NCI-H1048 (cell line): ENCODE measurements at places on chromosomes 12 and 14.

DNA sequence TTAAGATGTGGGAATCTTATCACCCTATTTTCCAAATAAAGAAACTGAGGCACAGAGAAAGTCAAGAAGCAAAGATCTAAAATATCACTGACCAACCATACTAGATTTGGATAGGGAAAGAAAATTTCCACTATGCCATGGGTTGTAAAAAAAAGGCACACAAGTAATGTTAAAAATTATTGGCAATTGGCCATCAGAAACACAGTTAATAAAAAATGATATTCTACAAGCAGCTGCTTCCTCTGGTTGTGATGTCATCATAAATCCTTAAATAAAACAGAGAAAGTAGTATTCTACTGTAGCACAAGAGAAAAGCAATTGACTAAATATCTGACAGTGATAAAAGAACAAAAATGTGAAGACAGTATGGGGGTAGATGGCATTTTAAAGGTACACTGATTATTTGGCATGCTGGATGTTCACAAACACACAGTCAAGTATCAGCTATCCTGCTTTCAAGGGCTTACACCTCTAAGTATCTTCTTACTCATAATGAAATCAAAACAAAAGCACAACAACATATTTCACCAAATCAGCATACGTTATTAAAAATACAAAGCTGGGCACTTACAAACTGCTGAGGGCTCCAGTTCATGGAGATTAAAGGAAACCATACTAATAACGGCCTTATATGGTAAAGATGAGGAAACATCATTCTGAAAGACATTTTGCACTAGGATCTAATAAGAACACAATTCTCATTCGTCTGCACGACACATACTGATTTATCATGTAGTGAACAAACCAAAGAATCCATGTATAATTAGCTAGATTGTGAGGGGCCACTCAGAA, 45.7 kb downstream of the CORO1C start:
- DNase-seq = no peak

DNA sequence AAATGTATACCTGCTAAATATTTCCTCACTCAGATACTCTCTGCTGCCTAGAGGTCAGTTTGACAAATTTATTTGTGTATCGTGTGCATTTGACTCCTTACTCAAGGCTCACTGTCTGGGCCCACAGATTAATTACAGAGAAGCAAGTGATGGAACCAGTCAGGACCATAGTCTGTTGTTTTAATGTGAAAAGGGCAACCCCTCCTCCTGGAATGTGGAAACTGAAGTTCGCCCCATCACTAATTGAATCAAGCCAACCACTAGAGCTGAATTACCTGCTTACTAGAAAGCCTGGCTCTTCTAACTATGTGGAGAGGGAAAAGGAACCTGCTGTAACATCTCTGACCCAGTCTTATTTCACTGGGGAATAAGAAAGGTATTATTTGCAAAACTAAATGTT, 199.9 kb upstream of the KRR1 start:
- no peak for DNase-seq

DNA sequence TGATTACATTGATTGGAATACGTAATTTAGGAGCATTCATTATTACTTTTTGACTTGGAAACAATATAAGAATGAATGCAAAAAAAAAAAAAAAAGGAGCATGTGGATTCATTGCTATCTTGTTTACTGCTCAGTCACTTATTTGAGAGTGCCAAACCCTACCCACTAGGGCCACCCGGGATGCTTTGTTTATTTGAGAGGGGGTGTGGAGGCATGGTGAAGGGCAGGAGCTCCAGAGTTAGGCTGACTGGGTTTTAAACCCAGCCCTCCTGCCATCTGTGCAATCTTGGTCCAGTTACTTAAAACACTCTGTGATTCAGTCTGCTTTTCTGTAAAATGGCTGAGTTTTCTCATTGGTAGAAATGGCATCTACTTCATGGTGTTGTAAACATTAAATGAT, 195.2 kb downstream of the RAD51B start:
- DNase-seq = no peak

GRCh38 chr14:26199590-26200370, 398.1 kb downstream of the NOVA1 start:
- DNase-seq = no peak

DNA sequence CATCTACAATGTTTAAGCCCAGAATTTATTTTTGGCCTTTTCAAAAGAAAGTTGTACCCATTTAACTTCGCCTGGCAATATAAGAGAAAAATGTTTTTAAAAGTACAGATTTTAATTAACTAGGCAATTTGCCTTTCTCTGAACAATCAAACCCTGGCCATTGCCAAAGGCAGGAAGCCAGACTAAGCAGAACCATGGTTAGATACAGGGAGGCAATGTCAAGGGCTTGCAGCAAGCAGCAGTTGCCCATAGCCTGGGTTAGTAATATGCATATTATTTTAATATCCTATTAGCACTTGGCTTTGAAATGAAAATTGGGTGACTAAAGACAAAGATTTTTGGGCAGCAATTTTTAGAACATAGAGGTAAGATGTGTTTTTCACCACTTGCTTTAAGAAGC, 51.1 kb upstream of the FRMD6 start:
- no peak for DNase-seq

- DNase-seq = no peak
Measured at GRCh38 chr14:75230140-75230792, 48.4 kb upstream of the FOS start.

DNA sequence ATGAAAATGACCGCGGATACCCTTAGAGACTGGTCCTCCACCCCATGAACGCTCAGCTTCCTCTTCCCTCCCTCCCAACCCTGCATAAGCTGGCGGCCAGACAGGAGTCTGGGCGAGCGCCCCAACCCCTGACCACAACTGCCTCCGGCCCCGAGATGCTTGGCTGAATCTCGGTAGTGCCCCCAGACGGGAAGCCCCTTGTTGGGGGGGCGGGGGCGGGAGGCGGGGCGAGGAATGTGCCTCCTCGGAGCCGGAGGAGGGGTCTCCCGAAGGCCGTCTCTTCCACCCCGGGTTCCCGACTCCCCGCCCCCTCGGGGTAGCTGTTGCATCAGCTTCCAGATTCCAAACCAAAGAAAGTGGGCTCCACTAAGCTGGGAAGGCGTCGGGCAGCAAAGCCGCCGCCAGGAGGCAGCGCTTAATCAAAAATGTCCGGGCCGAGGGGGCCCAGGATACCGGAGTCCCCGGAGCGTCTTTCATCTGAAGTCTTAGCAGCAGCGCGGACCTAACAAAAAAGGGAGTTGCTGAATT, 7.1 kb upstream of the MRPL52 start:
- DNase-seq = no peak

DNA sequence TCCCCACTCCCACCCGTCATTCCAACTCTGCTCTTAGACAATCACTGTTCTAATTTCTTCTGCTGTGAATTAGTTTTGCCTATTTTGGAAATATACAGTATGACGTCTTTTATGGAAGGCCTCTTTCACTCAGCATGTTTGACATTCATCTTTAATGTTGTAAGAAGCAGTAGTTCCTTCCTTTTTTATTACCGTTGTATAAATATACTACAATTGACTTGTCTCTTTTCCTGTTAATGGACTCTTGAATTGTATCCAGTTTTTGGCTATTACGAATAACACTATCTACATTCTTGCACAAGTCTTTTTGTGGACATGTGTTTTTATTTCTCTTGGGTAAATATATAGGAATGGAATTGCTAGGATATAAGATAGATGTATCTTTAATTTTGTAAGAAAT, 4.9 kb upstream of the PMCH start:
- no peak for DNase-seq

- no peak for DNase-seq
Measured at GRCh38 chr14:65210118-65210821, 108.0 kb upstream of the MAX start.

DNA sequence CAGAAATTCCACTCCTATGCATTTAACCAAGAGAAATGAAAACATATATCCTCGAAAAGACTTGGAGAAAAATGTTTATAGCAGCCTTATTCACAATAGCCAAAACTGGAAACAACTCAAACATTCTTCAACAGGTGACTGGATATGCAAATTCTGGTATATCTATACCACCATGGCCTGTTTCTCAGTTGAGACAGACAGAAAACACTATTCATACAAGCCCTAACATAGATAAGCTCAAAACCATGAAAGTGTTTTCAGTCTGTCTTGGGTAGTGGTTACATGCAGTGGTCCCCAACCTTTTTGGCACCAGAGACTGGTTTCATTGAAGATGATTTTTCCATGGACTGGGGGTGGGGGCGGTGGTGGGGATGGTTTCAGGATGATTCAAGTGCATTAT, 83.8 kb downstream of the SRGAP1 start:
- no peak for DNase-seq

DNA sequence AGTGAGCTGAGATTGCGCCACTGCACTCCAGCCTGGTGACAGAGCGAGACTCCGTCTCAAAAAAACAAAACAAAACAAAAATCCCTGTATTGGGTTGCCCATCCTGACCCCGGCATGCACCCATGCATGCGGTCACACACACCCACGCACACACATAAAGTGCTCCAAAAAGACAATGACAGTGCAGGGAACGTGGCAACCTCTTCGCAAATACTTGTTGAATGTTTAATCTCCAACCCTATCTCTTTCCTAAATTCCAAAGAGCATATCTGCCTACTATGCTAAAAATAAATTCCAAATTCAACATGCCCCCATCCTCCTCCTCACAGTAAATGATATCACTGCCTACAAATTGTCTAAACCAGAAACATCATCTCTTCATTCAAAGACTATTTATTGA, 13.5 kb downstream of the SLC7A7 start:
- no peak for DNase-seq

- no peak for DNase-seq
Measured at GRCh38 chr14:66381755-66382154, 104.4 kb upstream of the CCDC196 start.

DNA sequence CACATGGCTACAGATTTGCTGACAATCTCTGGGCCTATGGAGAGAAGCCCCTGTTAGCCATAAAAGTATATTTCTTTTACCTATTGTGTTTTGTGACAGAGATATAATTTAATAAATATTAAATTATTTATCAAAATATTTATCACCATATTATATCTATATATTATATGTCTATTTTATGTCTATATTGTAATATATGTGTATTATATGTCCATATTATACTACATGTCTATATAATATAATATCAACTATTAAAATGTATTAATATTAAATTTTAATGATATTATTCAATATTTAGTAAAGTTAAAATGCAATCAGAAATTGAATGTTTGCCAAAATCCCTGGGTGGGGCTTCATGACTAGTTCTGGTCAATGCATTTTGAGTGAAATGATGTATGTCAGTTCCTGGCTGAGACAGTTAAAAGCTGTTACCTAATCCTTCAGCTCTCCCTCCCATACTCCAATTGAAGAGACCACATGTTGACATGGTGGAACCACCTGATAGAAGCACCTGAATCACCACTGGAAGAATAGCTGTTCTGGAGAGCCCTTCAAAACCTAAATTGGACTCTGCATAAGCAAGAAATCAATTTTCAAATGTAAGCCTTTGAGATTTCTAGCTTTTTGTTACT, 357.3 kb upstream of the DDHD1 start:
- DNase-seq = no peak

GRCh38 chr12:70002912-70003255, 177.9 kb downstream of the MYRFL start:
- DNase-seq = no peak

GRCh38 chr12:30622509-30622908, 73.2 kb downstream of the IPO8 start:
- DNase-seq = no peak

DNA sequence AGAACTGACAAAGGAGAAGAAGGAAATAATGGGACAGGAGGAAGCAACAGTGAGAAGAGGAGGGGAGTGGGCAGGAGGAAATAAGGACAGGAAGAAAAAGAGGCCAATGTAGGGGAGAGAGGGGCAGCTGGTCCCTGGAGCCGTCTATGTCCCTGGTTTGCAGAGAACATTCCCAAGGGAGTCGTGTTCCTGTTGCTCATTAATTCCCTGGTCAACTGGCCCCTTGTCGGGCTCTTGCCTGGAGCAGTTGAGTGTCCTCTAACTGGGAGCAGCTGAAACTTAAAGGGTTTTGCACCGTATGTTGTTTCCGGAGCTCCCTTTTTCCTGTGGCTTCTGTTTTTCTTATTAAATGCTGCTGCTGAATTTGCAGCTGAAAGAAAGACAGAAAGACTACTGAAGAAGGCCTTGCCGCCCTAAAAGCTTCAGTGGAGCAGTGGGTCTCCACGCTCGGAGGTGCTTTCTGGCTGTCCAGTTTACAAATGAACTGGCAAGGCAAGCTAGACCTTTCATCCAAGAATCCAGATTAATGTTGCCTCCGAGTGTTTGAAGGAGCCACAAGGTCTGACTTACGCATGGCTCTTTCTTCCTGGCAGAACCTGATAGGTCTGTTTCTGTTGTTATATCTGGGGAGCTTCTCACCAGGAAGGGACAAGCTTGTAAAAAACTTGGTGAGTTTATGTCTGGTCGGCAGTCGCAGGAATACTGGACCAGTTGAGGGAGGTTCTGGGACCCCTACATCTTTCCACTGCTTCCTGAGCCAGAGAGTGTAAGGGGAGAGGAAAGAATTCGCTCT, 146.2 kb upstream of the RFLNA start:
- DNase-seq = no peak

DNA sequence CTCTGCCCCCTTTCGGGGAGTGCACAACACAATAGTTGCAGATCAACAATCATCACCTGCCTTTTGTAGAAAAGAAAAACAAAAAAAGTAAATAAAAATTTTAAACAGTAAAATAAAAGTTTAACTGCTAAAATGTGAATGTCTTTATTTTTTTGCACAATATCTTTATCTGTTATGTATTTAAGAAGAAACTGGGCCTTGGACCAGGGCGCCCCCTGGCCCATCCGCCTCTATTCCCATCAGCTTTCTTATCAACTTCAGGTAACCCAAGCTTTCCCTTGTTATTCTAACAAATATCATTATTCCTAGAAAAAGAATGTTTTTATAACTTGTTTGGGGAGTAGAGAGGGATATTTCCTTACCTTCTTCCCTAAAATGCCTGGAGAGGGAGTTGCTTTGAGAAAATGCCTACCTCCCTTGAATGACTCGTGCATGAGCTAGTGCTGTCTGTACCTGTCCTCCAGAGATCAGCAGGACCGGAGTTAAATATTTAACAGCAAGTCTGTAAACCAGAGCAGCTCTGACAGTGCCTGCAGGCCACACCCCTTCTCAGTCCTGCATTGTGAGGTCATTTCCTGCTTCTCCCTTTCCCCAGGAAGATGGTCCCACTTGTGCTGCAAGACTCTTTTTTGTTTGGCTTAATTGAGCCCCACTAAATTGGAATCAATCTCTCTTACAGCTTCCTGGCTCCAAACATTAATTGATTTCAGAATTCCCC, 192.8 kb upstream of the RGS6 start:
- no peak for DNase-seq

DNA sequence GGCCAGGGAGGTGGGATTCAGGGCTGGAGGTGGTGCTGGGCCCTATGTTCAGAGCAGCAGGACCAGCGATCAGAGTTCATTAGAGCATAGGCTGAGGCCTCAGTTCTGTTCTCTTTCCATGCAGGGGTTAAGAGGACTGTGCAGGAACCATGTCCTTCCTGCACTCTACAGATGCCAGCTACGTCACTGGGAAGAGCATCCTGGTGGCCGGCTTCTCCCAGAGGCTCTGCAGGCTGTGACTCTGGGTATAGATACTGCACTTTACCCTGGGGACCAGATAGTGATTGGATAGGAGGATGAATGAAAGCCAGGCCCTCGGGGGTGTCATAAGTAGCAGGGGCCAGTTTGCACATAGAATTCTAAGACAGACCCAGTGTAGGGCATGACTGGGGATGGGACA, 92.6 kb downstream of the DHRS2 start:
- DNase-seq = no peak

- DNase-seq = no peak
Measured at GRCh38 chr14:56120091-56120691, 2.0 kb downstream of the PELI2 start.

- no peak for DNase-seq
Measured at GRCh38 chr12:111687255-111687654, 1.4 kb downstream of the ACAD10 start.

GRCh38 chr12:91173124-91173523, 9.5 kb downstream of the DCN start:
- no peak for DNase-seq
